Muscle of arm (tissue), 14 donors: ENCODE measurements at places on chromosomes 7 and 10. TPM values are rescaled to one million over a fixed set of nuclear protein-coding genes. Genes with fewer than 3 reads are reported as not detected.

Gene GRIFIN
- not detected for polyA plus RNA-seq

DNA sequence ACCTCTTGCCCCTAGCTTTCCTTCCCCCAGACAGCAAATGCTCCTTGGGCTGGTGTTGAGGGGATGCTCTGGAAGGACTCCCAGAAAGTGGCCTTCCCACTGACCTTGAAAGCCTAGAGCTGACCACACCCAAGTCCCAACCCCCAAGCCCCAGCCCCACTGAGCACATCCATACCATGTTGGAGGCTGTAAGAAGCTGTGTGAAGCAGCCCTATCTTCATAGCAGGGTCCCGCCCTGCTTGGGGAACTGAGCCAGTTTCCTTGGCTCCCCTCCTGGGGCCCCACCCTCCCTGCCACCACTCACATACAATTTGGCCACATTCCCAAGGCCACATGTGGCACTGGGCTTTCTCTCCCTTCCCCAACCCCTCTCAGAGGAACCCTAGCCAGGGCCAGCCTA lies 72.3 kb upstream of the CACUL1 start:
- no peak for DNase-seq

GRCh38 chr10:70122742-70123141 lies 9.9 kb downstream of the AIFM2 start:
- no peak for DNase-seq

DNA sequence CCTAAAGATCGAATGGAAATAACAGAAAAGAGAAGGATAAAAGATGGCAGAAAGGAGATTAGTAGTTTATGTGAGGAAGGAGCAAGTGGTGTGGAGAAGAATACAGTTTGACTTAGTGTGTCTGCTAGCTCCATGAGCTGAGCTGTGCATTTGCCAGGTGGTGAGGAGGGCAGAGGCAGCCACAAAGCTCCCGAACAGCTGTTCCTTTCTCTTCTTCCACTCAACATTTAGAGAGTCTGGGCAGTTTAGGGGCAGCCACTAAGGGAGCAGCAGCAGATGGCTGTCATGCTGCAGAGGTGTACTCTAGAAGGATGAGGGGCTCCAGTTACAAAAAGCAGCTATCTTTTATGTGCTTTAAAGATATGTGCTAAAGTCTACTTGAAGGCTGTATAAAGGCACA lies 674.4 kb downstream of the GRM8 start:
- DNase-seq, result no peak

Gene ELFN1
- 1.6 TPM for polyA plus RNA-seq

GRCh38 chr10:100733329-100733728 lies 12.1 kb upstream of the PAX2 start:
- DNase-seq, result no peak

Gene VAX1
- not detected for polyA plus RNA-seq

DNA sequence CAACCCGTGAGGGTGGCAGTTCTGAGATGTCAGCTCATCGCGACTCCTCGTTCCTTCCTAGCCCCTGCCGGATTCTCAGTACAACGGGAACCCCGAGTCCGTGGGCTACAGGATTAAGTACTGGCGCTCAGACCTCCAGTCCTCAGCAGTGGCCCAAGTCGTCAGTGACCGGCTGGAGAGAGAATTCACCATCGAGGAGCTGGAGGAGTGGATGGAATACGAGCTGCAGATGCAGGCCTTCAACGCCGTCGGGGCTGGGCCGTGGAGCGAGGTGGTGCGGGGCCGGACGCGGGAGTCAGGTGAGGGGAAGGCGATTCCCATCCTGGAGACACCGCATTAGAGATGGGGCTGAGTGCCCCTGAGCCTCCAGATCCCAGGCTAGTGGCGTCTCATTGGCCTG lies 568.1 kb upstream of the FOXK1 start:
- DNase-seq, result no peak

- no peak for DNase-seq
Measured at GRCh38 chr7:41975849-41976248, 261.2 kb downstream of the GLI3 start.

DNA sequence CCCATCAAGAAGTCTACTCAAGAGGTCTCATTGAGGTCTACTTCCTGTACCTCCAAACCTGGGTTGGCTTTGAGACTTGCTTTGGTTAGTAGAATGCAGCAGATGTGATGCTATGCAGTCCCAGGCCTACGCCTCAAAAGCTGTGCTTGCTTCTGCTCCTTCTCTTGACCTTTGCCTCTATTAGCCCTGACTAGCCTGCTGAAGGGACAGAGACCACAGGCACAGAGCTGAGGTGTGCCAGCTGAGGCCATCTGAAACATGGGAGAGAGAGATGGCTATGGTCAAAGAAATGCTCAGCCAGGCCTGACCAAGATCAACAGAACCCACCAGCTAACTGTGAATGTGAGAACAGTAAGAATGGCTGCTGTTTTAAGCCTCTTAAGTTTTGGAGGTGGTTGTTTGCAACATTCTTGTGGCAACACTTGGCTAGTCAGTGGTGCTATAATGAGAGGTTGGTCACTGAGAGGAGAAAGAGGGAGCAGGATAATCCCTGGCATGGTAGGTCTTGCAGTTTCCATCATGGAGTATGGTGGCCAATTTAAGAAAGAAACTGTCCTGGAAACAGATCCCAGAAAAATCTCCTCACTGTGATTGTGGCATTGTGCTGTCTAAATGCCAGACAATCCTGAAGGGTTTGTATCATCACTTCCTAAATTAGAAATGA lies 176.1 kb upstream of the PHYHIPL start:
- no peak for DNase-seq

Gene CLCN1
- polyA plus RNA-seq, result 3.0 TPM

DNA sequence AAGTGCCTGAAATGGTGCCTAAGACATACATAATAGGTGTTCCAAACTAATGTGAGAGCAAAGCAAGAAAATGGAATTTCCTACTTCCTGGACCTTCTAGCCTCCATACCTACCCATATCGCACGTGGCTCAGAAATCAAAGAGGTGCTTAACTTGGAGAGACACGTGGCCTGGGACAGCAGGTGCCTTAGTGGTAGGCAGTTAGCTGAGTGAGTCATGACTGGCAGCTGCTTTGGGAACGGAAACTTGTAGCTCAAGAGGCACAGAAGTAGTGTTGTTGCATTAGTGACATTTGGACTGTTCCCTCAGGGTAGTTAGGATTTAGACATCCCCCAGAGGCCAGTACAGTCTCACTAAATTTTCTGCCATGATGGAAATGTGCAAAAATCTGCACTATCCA lies 12.0 kb upstream of the BMPER start:
- DNase-seq, result no peak

DNA sequence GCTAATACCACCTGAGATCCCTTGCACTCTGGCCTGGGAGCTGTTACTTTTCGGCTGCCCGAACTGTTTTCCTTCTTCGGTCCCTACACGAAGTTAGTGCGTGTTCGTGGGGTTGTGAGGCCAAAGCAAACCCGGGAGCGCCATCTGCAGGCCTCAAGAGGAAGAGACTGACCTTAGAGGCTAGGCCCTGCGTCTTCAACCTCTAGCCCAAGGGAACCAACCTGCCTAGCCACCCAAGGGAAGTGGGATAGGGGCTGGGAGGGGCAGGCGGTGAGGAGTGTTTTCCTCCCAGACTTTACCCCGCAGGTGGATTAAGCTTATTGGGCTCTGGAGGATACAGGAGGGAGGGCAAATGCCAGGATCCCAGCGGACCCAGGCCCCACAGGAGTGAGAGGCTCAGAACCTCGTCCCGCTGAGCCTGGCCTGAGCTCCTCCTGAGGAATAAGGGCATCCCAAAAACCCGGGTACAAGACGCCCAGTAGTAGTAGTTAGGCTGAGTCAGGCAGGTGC lies 1.7 kb upstream of the PAX2 start:
- DNase-seq, result no peak

Gene CCDC146
- 11.3 TPM for polyA plus RNA-seq

Gene RNF148
- not detected for polyA plus RNA-seq

- DNase-seq, result peak; percentile 35
Measured at GRCh38 chr10:96390460-96390864, 31.7 kb upstream of the OPALIN start.

- no peak for DNase-seq
Measured at GRCh38 chr10:53479365-53479764, 706.8 kb upstream of the MBL2 start.

Gene FAM25C
- not detected for polyA plus RNA-seq

GRCh38 chr7:81075150-81075549 lies 156.3 kb upstream of the SEMA3C start:
- DNase-seq, result no peak

Gene HELLS
- 9.9 TPM for polyA plus RNA-seq

- no peak for DNase-seq
Measured at GRCh38 chr7:148121847-148122246, 468.7 kb upstream of the C7orf33 start.

DNA sequence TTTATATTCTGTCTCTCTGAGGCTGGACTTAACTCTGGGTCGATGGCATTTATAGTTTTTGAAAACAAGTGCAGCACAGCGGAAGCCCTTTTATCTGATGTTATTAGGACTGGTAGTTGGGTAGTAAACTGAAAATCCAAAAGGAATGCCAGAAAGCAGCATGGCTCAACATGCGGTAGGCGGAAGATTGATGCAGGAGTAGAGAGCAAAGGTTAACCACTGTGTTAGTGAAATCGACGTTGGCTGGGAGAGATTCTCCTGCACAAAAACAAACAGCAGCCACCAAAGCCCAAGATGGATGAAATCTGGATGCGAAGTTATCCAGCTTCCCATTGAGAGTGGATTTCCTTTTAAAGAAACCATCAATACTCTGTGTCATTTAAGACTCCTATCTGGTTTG lies 54.5 kb upstream of the EMX2 start:
- DNase-seq, result no peak

Gene ADARB2
- not detected for polyA plus RNA-seq

- no peak for DNase-seq
Measured at GRCh38 chr10:116164291-116164690, 108.7 kb downstream of the GFRA1 start.

GRCh38 chr7:77433901-77434300 lies 17.8 kb upstream of the GSAP start:
- DNase-seq, result no peak

Gene KNDC1
- polyA plus RNA-seq, result 7.8 TPM

- peak; percentile 87 for DNase-seq
Measured at GRCh38 chr7:134778941-134779740, at the start of gene CALD1. Gene CALD1, plus strand, starts transcription at chr7:134779634. Its CDS starts 88,100 bp downstream, at chr7:134867734.

- DNase-seq, result no peak
Measured at GRCh38 chr10:48694371-48695030, 9.8 kb downstream of the WDFY4 start.

- no peak for DNase-seq
Measured at GRCh38 chr7:142556740-142557139, 192.5 kb upstream of the PRSS1 start.

Gene NUDCD3
- polyA plus RNA-seq, result 71.3 TPM

DNA sequence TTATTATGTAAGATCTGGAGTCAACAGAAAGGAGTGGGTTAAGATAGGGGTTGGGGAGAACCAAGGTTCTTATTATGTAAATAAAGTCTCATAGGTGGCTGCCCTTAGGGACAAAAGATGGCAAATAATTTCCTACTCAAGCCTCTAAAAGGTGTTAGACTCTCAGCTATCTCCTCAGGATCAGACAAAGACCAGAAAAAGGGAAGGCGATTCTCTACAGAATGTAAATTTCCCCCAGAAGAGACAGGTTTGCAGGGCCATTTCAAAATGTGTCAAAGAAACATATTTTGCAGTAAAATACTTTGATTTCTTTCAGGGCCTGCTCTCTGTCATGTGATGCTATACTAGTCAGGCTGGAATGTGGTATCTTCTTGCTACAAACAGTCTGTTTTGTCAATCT lies 80.3 kb downstream of the MICU1 start:
- no peak for DNase-seq

DNA sequence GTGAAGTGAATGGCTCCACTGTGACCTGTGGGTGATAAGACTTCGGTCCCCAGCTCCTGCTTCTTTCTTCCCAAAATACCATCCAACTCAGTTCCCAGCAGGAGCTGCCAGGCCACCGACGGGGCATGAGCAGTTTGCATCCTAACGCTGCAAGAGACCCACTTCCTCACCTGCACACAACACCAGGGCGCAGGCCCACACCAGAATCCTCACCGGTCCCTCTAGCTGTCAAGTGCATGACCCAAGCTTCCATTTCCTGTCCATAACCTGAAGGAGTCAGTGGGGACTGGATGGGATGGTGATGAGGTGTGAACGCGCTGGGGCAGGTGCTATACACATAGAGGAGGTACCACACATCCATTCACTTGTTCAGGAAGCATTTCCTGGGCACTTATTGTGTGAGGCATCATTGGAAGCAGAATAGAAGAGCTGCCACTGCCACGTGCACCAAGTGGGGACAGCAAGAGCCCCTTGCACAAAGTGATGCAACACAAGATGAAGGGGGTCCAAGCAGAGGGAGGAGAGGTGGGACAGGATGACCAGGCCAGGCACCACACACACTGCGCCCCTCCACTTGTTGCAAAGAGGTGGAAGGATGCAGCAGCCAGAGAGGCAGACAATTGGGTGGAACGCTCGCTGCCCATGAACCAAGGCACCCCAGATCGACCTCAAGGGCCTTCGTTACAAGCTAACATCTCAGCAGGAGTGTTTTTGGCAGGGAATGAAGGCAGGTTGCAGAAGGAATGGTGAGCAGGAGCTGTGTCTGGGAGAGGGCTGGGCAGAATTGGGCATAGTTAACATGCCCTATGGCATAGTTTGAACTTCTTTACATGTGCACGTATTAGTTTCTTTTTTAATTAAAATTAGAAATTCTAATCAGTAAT lies 605.8 kb upstream of the MGMT start:
- no peak for DNase-seq

Gene ASAH2
- not detected for polyA plus RNA-seq

DNA sequence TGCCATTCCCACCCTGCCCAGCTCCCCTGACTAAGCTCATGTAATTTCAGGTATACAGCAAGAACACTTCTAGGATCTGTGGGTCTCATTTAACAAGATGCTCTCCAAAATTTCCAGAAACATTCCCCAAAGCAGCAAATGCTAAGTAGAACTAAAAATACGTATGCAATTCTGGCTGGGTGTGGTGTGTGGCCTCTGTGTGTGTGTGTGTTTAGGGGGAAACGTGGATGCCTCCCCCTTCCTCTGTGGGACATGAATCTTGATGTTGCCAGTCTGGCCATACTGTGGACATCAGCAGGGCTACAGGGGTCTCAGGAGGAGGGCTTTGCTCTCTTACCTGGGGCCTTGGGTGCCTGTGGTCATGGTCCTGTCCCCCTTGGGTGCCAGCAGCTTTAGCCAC lies 18.4 kb downstream of the EMX2 start:
- no peak for DNase-seq

Gene KLHL7
- 26.0 TPM for polyA plus RNA-seq

GRCh38 chr7:70212281-70212680 lies 614.0 kb downstream of the AUTS2 start:
- DNase-seq, result no peak

Gene ZNF365
- polyA plus RNA-seq, result 0.43 TPM

Gene NPY4R
- not detected for polyA plus RNA-seq

DNA sequence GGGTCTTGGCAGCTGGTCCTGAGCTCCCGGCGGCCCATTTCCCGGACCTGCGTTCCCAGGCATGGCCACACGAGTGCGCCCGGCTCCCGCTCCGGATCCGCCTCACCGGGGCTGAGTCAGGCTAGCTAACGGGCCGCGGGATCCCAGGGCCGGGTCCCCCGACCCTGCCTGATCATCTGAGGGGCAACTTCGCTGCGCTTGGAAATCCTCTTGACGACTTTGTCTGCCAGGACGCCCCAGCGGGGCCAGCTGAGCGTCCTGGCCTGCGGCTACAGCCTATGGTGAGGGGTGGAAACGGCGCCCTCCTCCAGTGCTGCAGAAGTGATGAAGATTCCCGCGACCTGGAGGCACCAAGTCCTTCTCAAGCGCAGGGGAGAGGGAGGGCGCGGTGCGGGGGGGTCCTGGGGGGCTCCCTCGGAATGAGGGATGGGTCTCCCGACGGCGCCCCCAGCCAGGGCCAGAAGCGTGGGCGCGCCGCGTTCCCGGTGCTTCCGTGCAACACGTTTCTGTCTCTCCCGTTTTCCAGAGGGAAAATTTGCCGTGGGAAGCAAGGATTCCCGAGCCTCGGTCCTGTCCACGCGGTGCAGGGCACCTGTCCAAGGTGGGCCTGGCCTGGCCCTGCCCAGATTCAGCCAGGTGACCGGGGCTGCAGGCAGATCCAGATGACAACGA lies 212.4 kb downstream of the CCSER2 start:
- peak; percentile 44 for DNase-seq
